ENCODE measurements at places on chromosomes 4 and X.
A peak's percentile ranks its signal among the peaks of the same experiment; 100 is the strongest.

DNA sequence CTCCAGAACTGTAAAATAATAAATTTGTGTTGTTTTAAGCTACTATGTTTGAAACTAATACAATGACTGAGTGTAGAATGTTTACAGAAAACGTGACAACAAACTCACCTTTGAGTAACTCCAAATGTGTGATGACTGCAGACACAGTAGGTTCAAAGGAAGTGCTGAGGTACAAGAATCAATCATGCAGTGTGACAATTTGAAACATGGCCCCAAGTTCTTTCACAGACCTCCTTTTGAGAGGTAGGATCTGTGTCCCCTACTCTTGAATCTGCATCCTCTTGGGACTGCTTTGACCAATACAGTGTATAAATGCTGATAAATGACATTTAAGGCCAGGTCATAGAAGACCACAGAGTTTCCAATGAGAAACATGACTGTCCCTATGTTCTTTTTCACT is 667.7 kb upstream of the DIPK2B start:
- DNase-seq = no peak

GRCh38 chr4:2497931-2498330 is 29.0 kb downstream of the RNF4 start:
- DNase-seq = no peak

- DNase-seq = peak; percentile 57
Observed at GRCh38 chr4:48578132-48578968, 88.3 kb downstream of the ZAR1 start.

DNA sequence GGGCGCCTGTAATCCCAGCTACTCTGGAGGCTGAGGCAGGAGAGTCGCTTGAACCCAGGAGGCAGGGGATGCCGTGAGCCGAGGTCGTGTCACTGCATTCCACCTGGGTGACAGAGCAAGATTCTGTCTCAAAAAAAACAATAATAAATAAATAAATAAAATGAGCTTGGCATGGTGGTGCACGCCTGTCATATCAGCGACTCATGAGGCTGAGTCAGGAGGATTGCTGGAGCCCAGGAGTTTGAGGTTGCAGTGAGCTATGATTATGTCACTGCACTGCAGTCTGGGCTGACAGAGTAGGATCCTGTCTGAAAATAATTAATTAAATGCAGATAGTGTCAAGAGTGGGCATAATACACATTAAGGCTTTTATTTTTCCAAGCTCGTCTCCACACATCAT is 77.5 kb downstream of the DHRSX start:
- DNase-seq = no peak

GRCh38 chr4:75002381-75002780 is 69.5 kb downstream of the PARM1 start:
- no peak for DNase-seq

GRCh38 chr4:53861856-53862610 is 202.4 kb downstream of the CHIC2 start:
- DNase-seq = peak; percentile 88

DNA sequence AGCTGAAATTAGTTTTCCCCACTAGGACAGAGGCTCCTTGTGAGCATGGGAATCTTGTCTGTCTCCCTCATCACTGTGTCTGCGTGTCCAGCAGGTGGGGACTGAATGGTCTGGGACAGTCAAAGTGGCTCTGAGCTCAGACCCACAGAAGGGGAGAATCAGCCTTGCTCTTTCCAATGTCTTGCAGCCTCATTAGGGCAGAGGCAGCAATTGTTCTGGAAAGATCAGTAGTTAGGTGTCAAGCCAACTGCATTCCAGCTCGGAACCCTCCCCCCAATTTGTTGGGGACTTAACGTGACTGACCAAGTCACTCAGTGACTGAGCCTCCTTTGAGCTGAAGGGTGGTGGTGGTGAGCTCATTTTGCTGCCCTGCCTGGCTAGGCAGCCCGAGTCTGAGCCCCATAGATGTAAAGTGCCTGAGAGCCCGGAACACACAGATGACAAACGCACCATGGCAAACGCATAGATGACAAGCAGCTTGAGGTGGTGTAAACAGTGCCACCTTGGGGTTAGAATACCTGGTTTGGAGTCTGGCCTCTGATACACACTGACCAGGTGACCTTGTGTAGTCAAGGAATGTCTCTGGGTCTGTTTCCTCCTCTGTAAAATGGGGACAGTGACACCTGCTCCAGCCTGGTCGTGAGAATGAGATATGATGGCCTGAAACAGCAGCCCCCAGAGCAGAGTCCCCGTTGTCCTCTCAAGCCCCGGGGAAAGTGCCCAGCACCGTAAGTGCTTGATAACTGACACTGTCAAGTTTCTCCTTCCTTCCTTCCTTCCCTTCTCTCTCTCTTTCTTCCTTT is 2.7 kb upstream of the SORCS2 start:
- no peak for DNase-seq

GRCh38 chr4:121551271-121551670 is 145.5 kb downstream of the ANXA5 start:
- no peak for DNase-seq
